ENCODE measurements at places on chromosomes 6 and 20.

GRCh38 chr6:132481189-132481588 is 31.7 kb downstream of the STX7 start:
- no peak for DNase-seq

DNA sequence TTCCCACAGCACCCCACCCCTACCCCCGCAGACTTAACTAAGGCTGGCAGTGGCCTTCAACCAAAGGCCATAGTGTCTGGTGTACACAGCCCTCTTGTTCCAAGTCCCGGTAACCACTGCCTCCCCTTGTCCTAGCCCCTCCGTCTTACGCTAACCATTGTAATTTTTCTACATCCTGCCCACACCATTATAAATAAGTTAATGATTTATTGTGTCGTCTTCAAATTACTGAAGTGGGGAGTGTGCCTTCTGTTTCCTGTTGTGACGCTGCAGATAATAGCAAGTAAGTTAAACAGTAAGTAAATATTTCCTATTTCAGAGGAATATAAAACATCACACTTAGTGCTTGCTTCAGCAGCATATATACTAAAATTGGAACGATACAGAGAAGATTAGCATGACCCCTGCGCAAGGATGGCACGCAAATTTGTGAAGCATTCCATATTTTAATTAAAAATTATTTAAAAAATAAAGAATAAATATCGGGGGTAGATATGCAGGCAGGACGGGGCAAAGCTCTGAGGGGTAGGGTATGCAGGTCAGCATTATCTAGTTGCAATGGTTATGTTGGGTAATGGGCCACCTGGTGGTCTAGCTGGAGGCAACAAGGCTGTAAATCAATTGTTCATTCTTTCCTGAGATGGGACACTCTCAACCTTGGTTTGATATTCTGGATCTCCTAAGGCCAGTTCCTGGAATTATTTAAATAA is 15.1 kb downstream of the SRSF6 start:
- no peak for DNase-seq

- DNase-seq: no peak
These were observed 58.9 kb upstream of the L3MBTL3 start for GRCh38 chr6:129959358-129959930.

- DNase-seq: no peak
These were observed 3.9 kb upstream of the TEAD3 start for GRCh38 chr6:35500782-35501181.

DNA sequence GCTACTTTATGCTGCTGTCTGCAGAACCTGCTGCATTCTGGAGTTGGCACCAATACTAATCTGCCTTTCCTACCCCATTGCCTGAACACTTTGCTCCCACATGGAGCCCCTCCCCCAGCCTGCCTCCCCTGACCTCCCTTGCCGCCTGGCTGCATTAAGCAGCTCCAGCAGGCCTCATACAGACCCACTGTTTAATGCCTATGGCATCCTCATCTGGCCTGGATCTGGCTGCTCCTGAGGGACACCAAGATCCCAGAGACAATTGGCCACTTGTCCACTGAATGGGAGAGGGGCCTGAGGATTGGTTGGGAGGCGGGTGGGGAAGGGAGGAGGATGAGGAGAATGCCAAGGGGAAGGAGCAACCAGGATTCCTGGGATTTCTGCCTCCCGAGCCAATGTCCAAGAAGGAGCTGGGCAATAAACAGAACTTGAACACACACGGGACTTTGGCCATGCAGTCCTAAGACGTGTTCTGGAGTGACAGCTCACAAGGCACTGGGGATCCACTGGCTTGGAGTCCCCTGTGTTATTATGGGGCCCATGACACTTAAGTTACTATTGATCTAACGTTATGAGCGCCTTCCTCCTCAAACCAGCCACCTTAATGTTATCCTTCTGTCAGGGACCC is 10.4 kb upstream of the KCNK5 start:
- no peak for DNase-seq

DNA sequence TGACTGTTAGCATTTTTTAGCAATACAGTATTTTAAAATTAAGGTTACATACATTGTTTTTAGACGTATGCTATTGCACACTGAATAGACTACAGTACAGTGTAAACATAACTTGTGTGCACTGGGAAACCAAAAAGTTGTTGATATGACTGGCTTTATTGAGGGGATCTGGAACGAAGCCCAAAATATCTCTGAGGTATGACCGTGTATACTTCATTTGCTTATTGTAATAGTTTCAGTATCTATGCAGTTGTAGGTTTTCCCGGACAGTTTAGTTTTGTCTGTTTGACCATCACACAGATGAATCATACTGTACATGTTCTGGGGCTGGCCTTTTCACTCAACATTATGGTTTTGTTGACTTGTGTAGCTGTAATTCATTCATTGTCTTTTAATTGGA is 6.9 kb upstream of the ZBTB12 start:
- no peak for DNase-seq

GRCh38 chr6:146297815-146298214 is 245.8 kb upstream of the RAB32 start:
- no peak for DNase-seq

DNA sequence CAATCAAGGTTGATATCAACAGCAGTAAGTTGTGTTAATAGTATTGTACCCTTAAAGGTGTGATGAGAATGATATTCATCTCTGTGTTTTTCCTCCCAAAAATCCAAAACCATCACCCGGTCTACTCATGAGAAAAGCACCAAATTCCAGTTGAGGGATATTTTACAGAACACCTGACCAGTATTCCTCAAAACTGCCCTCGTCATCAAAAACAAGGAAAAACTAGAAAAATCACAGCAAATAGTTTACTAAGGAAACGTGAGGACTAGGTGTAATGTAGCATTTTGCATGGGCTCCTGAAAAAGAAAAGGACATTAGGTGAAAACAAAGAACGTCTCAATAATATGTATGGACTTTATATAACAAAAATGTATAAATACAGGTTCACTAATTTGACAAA is 394.4 kb upstream of the NRSN1 start:
- DNase-seq: no peak

DNA sequence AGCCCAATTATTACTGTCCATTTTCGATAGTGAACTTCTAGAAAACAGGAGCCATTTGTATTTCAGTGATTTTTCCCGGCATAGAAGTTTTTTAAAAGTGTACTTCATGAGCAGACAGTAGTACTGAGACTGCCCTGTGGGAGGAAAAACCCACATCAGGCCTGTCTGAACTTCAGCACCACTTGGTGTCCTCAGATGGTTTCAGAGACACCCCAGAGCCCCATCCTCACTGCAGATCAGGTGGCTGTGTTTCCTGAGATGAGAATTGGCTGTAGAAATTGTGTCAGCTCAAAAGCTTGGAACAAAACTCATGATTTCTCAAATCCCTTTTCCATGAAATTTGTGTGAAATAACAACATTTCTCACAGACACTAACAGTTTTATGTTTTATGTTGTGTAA is 110.0 kb upstream of the RIN2 start:
- no peak for DNase-seq

GRCh38 chr20:50762435-50763220 is 31.2 kb downstream of the PARD6B start:
- peak; percentile 56 for DNase-seq

DNA sequence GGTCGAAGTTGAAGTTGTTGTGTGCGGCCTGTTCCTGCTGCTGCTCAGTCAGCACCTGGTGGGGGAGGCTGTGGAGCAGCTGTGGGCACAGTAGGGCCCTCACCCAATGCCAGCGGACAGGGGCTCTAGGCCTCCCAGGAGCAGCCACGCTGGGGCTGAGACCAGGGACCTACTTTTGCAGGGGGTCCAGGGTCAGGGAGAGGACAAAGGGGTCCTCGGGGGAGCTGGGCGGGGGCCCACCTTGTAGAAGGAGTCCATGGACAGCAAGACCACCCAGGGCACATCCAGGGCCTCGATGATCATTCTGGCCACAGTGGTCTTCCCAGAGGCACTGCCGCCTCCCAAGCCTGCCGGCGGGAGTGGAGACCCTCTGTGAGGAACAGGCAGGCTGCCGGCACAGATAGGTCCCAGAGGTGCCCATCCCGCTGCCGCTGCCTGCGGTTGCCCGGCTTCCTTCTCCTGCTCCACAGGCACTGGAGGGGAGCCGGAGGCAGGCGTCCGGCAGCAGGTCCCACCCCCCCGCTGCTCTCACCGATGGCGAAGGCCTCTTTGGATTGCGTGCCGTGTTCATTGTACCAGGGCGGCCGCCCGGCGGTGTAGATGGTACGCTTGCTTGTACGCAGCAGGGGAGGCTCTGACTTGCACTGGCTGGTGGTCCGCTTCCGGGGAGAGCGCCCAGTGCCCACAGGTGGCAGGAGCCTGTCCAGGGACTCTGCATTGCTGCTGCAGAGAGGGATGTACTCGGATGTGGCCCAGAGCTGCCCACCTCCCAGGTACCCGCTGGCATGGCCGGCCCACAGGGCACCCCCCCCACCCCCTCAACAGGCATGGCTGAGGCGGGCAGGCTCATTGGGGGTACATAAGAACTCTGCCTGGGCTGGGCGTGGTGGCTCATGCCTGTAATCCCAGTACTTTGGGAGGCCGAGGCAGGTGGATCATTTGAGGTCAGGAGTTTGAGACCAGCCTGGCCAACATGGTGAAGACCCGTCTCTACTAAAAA is 10.0 kb downstream of the UCKL1 start:
- peak; percentile 36 for DNase-seq

GRCh38 chr6:82245376-82245775 is 2.2 kb downstream of the IBTK start:
- no peak for DNase-seq

DNA sequence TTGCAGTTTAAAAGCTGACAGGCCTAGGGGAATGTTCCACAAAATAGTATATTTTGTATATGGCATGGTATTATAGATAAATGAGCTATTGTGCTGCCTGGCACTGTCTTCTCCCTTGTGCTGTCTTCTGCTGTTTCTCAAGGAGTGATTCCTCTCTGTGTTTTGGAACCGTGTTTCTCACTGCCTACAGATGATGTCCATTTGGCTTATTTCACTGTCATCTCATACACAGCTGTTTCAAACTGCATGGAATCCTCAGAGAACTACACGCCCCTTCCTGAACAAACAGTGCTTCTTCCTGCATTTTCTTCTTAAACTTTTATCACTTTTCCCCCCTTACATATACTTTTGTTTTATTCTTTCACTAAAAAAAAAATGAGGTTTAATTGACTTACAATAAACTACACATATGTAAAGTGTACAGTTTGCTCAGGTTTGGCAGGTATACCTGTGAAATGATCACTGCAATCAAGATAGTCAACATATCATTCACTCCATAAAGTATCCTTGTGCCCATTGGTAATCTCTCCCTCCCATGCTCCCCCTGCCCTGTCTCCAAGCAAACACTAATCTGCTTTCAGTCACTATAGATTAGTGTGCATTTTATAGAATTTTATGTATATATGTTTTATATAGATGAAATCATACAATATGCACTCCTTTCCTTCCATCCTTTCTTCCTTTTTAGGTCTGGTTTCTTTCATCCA is 43.0 kb downstream of the CBFA2T2 start:
- DNase-seq: no peak

GRCh38 chr6:125446011-125446410 is 144.2 kb upstream of the HDDC2 start:
- DNase-seq: no peak

- no peak for DNase-seq
These were observed 47.5 kb downstream of the MDFI start for GRCh38 chr6:41685641-41686380.

- no peak for DNase-seq
These were observed 162.6 kb downstream of the DNAH8 start for GRCh38 chr6:38877721-38878120.

GRCh38 chr6:102075539-102075938 is 682.0 kb downstream of the GRIK2 start:
- DNase-seq: no peak

- DNase-seq: no peak
These were observed 172.3 kb upstream of the AFDN start for GRCh38 chr6:167654389-167654788.

DNA sequence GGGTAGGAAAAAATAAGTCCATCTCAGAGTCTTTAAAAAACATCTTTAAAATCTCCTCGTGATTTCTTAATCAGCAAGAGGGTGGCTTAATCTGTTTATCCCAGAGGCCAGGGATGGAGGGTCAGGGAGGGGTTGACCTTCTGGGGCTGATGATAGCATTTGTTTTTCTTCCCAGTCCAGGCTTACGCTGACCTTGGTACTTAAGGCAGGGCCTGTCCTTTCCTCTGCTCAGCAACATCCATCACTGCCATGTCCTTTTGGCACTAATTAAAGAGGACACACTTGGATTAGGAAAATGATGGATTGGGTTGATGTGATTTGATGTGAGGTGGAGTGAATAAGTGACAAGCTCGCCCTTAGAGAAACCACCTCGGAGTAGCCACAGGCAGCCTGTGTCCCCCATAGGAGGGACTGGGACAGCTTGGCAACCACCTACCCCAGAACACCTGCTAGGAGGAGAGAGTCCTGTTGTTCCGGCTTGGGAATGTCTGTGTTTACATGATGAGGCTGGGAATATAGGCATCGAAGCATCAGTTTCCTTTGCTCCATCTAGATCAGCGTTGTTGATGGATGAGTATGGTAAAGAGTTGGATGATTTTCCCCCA is 44.2 kb downstream of the PHACTR3 start:
- DNase-seq: no peak

- peak; percentile 64 for DNase-seq
These were observed 9.4 kb upstream of the SRC start for GRCh38 chr20:37336369-37337207.

- no peak for DNase-seq
These were observed 1159.1 kb upstream of the CITED2 start for GRCh38 chr6:140533526-140533925.

- DNase-seq: no peak
These were observed 186.7 kb downstream of the GJA10 start for GRCh38 chr6:90080876-90081481.

- DNase-seq: no peak
These were observed 218.7 kb upstream of the FERMT1 start for GRCh38 chr20:6341491-6341890.

- no peak for DNase-seq
These were observed 59.2 kb upstream of the KIF25 start for GRCh38 chr6:167937948-167938911.

- peak; percentile 33 for DNase-seq
These were observed 24.6 kb downstream of the SLCO4A1 start for GRCh38 chr20:62666736-62667529.

DNA sequence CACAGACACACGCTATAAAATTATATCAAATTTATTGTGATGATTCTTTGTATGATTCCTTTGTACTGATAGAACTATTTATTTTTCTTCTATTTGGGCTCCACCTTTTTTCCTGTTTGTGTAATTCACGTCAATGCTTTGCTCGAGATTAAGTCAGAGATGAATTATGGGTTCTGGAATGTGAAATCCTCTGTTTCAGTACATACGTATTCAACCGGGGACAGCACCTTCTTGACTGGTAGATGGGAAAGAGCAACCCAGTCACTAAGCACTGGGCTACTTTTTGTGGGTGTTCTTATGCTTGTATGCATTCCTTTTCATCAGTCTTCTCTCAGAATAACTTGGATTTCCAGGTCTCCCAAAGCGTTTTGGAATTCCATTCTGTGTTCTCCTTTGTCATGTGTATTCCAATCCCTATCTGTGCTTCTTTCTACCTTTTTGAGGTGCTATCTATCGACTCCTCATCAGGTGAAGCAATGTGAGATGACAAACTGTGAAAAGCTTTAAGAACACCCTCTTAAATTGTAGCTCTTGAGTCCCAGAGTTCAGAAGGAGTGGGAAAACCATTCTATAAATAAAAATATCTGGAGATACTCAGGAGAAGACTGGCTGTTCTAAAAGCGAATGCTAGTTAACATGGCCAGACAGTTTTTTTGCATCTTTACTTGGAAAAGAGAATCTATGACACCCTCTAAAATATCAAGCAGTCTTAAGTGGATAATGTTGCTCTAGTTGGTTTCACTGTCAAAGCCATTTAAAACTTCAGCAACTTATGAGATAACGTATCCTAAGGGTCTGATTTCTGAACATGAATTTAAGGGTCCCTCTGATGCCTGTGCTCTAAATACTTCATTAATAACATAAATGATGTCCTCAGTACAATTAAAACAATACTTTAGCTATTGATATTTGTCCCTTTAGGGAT is 197.7 kb upstream of the PREP start:
- no peak for DNase-seq

Data from ovary (tissue), 10 donors.